NCI-H2029 (cell line): ENCODE measurements at places on chromosomes 12 and 14.

GRCh38 chr14:78849952-78850351 lies 679.8 kb downstream of the NRXN3 start:
- DNase-seq, result no peak

- DNase-seq, result no peak
Measured at GRCh38 chr14:106414464-106414863, 888.1 kb downstream of the TMEM121 start.

GRCh38 chr14:29579838-29580237 lies 347.8 kb downstream of the PRKD1 start:
- DNase-seq, result no peak

GRCh38 chr14:57378661-57379060 lies 11.7 kb upstream of the NAA30 start:
- DNase-seq, result no peak

DNA sequence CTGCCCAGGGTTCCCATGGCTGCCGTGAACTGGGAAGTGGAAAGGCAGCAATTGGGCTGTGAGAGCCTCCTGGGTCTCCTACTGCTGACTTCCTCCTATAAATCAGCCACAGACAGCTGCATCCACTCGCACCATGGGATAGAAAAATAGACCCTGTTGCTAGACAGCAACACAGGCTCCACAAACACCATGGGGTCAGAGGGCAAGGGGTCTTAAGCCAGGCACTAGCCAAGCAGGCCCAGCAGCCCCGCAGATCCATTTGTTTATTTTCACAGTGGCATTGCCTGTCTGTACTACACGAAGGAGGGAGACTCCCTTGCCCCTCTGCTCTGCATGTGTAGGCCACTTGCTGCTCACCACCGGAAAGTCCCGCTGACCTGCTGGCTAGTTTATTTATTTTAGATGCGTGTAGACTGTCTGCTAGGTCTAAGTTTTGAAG lies 139.8 kb downstream of the DACT1 start:
- no peak for DNase-seq

DNA sequence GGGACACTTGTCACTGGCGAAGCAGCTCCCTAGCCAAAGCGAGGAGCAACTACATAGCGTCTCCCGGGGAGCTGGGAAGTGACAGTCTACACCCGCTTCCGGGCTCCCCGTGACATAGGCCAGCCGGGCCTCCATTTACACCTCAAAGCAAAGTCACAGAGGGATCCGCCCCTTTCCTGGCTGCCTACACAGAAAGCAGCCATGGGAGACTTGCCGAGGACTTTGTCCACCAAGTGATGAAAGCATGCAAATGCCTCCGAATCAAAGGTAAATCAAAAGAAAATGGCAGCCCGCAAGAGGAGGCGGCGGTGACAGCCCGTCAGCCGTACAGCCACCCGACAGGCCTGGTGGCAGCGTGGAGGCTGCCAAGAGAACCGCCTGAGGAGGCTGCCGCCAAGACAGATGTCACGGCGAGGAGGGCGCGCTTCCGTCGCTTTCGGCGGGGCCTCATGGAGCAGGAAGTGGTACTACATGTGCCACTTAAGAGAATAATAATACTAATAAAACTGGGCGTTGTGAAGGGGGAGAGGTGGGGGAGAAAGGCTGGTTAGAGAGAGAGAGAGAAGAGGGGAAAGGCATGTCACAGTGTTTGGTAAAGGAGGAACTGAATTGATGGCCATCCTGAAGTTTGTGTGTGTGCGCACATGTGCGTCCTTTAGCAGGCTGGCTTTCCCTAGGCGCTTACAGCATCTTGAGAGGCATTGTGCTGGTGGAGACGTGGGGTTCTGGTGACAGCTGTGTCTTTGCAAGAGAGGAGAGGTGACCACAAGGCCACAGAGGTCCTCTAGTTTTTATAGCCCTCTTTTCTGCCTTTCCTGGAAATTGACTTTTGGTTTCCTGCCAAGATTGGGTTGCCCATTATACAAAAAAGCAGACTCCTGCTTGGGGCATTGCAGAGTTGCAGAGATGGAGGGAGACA lies 661.7 kb downstream of the VRK1 start:
- peak; percentile 45 for DNase-seq

- no peak for DNase-seq
Measured at GRCh38 chr12:87943762-87944161, 85.4 kb downstream of the C12orf50 start.

DNA sequence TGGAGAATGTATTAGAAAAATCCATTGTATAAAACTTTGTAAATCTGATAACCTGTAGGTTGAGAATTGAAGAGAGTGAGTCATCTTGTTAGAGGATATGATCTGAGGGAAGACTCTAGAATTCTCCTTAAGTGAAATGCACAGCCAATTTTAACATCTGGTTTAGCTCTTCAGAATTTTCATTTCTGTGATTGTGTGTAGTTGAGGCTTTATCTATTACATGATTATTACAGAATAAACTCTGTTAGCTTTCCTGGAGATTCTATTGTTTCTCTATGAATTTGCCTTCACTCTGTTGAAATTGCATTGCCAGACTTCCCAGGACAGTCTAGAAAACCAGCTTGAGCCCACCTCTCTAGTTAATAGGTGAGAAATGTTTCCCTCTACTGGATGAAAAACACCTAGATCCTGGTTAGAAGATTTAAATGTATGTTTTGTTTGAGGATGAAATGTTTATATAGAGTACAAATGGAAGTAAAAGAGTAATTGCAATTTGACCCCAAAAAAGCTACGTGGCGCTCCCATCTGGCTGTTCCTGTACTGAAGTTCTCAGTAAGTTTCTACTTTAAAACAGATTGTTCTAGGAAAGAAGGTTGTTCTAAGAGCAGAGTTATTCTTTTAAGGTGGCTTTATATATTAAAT lies 2.9 kb downstream of the NUDT4 start:
- DNase-seq, result no peak
